ENCODE measurements at places on chromosomes 4 and X.

- DNase-seq: no peak
Measured at GRCh38 chrX:18278449-18278848, 57.8 kb upstream of the BEND2 start.

DNA sequence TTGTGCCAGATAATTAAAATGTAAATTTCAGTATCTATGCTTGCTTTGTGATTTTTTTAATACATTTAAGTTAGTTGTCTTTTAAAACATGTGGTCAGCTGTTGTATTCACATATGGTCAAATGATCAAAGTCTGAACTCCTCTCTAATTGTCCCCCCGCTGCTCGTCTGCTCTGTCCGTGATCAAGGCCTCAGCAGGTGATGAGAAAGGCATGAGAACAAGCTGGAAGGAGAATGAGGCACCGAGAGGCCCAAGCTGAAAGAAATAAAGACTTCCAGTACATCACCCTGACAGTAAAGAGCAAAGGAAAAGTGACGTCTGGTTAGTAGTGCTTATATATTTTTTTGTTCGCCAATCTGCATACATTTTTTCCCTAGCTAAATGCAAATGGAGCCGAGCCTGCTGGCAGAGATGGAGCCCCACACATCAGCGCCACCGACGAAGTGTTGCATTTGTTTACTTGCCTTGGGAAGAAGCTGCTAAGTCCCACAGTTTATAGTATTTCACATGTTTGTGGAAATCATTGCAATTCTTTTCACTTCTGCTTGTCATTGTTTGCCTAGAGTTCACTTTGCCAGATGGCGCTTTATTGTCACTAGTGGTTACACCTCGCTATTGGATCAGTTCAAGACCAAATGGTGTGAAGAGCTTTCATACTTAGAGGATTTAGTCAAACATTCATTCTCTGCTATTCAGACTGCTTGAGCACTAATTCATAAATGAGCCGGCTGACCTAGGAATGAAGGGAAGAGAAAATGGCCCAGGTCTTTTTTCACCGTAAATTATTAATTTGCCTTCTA is 181.5 kb downstream of the ZIC3 start:
- no peak for DNase-seq

GRCh38 chrX:48613502-48614160 is 16.3 kb downstream of the WDR13 start:
- DNase-seq: no peak

- no peak for DNase-seq
Measured at GRCh38 chrX:120015145-120016067, 62.1 kb downstream of the RHOXF2B start.

DNA sequence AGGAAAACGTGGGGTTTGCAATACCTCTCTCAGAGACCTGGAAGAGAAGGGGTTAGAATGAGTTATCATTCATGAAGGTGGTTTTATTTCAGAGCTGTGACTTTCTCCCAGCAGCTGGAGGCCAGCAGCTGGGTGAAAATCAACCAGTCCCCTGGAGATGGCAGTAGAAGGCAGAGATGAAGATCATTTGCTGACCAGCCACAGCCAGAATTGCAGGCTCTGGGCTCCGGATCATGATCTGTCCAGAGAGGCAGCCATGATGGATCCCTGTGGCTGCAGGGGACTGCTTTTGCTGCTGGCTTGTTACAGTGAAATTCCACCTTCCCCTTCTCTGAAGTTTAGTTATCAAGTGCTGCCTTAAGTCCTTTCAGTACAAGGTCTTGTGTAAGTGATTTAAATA is 46.9 kb upstream of the TAB3 start:
- DNase-seq: peak; percentile 21

GRCh38 chr4:47270201-47270888 is 193.2 kb downstream of the COMMD8 start:
- DNase-seq: no peak

GRCh38 chrX:150472306-150472705 is 96.1 kb upstream of the MTM1 start:
- DNase-seq: no peak

- no peak for DNase-seq
Measured at GRCh38 chr4:145851511-145852201, 87.0 kb downstream of the ZNF827 start.

DNA sequence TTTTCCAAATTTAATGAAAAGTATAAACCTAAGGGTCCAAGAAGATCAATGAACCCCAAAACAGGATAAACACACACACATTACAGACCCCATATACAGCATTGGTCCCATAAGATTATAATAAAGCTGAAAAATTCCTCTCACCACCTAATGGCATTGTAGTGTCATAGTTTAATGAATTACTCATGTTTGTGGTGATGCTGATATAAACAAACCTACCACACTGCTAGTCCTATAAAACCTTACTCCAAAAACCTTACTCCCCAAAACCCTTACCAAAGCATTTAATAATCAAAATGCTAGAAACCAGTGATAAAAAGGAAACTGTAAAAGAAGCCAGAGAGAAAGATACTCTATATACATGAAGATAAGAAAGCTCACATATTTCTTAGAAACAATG is 148.1 kb upstream of the SH3RF1 start:
- no peak for DNase-seq

DNA sequence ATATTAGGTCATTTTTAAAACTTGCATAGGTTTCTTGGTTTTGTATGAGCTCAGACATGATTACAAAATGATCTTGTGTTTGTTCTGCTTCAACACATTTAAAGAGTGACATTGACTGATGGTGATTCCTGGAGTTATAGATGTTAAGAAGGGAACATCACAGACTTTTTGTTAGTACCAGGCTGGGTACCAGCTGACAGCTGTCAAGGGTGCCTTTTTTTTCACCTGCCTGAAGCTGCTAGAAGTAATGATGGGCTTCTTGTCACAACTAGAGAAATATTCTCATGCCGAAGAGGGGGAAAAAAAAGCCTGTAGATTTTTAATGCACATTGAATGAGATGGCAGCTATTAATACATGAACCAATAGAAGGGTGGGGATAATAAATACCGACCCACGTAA is 226.6 kb upstream of the TRAM1L1 start:
- DNase-seq: no peak

DNA sequence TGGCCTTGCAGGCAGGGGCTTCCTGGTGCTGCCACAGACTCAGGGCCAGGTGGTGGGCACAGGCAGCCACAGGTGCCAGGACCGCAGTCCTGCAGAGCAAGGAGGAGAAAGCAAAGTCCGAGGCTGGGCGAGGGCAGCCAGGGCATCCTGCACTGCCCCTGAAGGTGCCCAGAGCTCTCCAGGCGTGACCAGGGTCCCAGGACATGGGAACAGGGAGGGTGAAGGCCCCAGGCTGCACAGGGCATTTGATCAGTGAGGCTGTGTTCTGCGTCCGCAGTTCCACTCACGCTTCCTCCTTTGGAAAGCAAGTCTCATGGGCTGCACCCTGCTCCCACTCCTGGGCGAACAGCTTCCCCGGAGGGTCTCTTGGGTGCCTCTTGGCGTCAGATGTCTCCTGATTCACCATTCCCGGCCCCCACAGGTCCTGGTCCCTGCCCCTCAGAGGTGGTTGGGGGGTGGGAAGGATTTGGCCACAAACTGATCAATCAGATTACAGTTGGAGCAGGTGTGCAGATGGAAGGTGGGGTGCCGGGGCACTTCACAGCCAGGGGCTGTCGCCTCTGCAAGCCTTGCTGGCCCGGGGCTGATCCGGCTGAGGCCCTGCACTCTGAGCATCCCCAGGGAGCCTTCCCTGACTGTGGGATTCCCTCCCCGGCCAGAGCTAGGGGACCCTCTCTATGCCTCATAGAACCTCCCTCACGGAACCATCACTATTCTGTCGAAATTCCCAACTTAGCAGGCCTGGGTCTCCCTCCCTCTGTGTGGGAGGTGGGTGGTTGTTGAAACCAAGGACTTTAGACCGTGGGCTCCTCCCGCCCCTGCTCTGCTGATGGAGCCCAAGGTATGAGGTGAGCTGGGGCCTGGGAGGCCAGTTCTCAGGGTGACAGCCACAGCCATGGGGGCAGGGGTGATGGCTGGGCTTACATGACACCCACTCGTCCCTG is 3.3 kb downstream of the SH3TC1 start:
- no peak for DNase-seq

GRCh38 chrX:150983521-150984168 is 510 bp downstream of the HMGB3 start:
- DNase-seq: no peak

GRCh38 chrX:97126020-97126419 is 242.3 kb downstream of the RPA4 start:
- DNase-seq: no peak

DNA sequence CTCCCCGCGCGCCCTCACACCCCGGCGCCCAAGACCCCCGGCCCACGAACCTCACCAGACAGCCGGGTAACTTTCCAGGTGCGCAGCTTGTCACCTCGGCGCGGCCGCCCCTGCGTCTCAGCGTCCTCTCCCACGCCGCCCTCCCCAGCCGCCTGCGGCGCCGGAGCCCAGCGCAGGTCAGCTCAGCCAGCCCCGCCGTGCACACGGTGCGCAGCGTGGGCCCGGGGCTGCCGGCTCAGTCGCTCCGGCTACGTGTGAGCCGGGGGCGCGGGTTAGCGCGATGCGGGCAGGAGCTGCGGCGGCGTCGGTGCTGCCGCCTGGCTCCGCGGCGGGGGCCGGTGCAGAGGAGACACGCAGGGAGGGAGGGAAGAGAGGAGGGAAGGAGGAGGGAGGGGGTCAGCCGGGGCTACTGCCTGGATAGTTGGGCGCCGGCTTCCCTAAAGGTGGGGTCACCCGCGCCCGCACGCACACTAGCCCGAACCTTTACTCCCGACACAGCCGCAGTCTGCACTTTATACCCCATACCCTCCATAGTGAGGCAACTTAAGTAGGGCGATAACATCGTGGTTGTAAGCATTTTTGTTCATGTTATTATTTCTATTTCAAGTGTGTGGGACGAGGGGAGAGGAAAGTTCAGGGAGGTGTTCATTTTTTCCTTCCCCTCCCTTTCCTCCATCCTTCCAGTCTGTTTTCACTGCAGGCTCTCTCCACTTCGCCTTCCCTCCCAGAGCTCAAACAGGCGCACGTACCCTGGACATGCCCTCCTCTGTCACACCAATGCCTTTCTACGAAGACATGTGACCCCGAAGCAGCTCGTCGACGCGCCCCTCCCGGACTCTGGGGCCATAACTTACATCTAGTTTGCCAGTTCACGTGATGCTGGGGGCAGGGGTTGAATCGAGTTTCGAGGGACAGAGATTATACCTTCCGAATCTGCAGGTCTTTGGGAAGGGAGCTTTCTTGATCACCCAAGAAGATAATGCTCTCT is at the start of gene PRKG2:
Gene PRKG2, minus strand, starts transcription at position 342 of the 988 bp plus-strand sequence. CDS start 10,175 bp downstream, outside the sequence.
- DNase-seq: peak; percentile 40

DNA sequence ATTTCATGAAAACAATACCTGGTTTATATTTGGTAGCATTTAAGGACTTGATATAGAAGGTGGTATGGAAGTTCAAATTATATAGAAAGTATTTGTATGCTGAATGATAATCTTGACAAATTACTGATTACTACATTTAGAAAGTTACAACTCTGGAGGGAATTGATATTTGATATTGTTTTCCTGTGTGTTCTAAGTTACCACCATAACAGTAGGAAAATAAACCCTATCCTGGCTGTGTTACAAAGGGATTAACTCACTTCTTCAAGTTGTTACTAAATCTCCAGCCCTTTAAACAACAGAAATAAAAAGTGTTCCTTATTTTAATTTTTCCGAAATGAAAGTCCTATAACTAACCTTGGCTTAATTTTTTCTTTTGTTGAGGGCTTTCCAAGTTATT is 36.6 kb downstream of the FHL1 start:
- DNase-seq: no peak

DNA sequence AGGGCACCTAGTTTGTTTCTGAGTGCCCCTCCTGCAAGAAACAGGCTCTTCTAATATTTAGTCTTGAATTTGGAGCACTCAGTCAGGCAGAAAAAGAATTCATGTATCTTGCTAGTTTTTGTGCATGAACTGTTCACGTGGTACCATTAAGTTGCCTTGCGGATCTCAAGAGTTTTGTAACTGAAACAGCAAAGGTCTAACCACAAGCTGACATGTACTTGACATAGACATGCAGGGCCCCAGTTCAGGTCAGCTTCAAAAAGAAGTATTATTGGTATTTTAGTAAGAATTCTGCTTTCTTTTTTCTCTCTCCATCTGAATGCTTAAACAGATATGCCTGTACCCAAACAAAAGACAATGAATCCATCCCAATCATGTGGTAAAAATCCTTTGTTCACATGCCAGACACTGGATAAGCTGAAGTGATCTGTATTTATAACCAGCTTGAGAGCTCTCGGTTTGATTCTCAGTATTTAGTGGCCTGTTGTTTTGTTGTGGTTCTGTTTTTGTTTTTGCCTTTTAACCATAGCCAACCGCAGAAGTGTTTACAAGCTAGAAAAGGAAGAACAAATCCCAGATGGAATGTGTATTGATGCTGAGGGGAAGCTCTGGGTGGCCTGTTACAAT is 13.0 kb downstream of the RGN start:
- DNase-seq: no peak

GRCh38 chr4:182818926-182819730 is 98.1 kb downstream of the DCTD start:
- DNase-seq: no peak

DNA sequence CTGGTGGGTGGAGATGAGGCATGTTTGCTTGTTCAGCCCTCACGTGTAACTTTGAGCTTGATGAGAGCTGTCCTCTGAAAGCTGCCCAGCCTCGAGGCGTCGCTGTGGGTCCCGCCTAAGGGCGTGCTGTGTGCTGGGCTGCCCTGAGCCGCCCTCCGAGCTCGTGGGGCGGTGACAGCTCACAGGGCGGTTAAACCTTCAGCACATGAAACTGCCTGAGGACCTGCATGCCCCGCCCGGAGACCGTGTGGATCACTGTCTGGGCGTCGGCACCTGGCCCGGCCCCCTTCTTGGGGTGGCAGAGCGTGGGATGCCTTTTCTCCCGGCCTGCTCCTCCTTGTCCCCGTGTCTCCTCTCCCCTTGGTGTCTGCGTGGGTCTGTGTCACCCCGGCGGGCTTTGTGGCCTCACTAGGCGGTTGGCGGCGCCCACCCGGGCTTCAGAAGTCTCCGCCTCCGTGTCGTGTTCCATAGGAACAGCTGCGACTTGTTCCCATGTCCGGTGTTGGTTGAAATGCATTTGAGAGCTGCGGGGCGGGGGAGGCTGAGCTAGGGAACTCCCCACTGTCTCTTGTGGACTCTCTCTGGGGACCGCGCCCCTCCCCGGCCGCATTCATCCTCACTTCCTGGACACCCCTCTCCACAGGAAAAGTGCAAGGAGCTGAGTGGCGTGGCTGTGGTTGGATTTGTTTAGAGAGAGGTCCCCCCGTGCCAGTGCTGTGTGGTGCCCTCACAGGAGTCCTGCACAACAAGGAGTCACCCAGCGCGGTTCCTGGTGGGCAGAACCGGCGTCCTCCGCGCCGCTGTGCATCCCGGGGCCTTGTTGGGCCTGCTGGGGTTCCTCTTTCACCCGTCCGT is 6.8 kb downstream of the AKAP17A start:
- DNase-seq: no peak

DNA sequence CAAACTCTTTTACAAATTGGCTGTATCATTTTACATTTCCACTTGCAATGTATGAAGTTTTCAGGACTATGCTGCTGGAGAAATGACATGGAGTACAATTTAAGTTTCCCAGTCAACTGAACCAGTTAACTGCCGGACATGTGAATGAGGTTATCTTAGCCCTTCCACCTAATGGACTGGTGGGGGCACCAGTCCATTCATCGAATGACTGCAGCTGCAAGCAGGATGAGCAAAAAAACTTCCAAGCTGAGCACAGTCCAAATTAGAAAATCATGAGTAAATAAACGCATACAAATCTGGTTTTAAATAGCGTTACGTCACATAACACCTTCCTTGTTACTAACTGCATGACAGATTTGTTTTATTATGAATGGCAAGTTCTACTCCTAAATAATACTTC is 1131.5 kb downstream of the PCDH18 start:
- no peak for DNase-seq
